Activated T-helper 1 cell treated with anti-CD3 and anti-CD28 coated beads, Interleukin-2, amount 50 U/mL, for 16 hours (primary cell): ENCODE measurements at places on chromosomes 2 and 18.

DNA sequence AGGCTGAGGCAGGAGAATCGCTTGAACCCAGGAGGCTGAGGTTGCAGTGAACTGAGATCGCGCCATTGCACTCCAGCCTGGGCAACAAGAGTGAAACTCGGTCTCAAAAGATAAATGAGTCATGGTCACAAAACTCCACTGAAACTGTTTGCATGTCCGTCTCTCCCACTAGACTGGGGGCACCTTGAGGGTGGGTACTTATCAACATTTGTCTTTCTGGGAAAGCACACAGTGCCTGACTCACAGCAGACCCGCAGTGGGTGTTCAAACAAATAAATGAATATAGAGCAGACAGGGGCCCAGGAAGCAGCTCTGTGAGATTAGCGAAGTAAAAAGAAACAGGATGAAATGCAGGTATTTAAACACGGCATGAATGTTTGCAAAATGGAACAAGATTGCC lies 211.1 kb upstream of the GATA6 start:
- no peak for DNase-seq

- DNase-seq = no peak
Measured at GRCh38 chr2:150472511-150472899, 15.0 kb downstream of the RND3 start.

DNA sequence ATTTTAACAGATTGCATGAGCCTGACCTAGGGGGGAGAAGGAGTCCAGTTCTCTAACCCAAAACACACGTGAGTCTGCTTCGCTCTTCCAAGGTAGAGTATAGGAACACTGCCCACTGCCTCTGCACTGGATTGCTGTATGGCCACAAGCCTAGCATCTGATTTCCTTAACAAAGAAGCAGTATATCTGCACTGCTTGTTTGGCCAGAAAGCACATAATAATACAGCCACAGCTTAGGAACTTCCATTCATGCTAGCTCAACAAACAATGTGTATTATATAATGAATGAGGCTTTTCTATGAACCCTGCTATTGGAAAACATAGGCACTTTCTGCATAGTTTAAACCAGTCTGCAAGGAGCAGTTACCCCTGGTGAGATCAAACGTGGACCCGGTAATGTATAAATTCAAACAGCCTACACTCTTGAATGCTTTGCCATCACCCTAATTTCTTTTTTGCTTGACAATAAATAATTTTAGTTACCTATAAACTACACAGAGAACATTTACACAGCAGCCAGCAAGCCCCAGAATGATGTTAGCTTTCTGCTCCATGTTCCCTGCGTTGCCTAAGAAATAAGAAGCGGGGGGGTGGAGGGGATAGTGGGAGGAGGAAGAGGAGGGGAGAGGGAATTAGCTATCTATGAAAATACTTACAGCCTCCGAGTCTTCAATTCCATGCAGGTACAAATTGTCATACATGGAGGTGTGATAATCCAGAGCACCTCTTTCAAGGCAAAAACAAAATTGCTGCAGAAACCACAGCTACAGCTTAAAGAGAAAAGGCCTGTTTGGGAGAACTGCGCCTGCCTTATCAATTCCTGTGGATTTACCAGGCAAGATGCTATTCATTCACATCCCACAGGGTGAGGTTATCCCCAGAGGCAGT lies 125.6 kb downstream of the CACNB4 start:
- DNase-seq = no peak

- no peak for DNase-seq
Measured at GRCh38 chr2:29603341-29603740, 318.0 kb downstream of the ALK start.

DNA sequence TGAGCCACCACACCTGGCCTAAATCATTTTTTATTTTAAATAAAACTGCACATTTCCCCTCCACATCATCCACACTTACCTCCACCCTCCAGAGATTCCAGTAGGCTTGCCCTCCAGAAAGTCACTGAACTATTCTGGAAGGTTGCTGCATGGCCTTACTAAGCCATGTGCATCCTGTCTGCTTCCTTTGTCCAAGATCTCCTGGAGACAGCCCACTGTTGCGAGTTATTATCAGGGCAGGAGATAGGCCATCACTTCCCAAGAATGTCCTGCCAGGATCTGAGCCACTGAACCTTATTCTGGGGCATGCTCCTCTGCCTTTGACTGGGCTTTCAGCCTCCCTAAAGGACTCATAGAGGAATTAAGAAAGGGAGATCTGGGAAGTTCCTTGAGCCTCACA lies 26.8 kb downstream of the CCDC68 start:
- no peak for DNase-seq

DNA sequence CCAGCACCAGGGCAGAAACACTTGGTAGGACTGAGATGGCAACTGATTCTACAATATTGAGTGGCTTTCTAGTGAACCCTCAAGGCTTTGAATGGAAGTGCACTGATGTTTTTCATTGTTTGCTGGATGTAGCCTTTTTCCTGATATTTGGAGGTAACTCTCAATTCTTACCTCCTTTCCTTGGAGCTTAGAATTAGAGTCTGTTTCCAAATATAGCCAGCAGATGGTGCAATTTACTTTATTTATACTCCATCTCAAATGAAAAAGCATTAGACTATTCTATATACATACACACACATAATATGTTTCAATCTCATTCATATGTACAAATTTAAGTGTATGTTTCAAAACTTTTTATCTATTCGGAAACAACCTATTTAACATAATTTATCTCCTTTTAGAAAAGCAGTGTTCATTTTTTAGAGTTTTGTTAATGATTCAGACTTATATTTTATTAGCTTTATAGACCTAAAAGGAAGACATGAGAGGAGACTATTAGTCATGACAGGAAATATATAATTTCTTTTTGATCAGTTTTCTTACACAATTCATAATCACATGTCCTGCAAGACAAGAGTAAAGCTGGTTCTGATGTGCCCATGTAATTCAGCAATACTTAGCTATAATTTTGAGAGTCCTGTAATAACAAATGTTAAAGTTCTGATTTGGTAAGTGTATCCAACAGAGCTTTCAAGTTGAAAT lies 124.8 kb downstream of the NUP35 start:
- no peak for DNase-seq

- no peak for DNase-seq
Measured at GRCh38 chr2:1561811-1562421, 148.7 kb downstream of the TPO start.

GRCh38 chr2:233025706-233026105 lies 6.8 kb upstream of the NEU2 start:
- DNase-seq = no peak

GRCh38 chr2:210686401-210686800 lies 130.0 kb downstream of the CPS1 start:
- no peak for DNase-seq

DNA sequence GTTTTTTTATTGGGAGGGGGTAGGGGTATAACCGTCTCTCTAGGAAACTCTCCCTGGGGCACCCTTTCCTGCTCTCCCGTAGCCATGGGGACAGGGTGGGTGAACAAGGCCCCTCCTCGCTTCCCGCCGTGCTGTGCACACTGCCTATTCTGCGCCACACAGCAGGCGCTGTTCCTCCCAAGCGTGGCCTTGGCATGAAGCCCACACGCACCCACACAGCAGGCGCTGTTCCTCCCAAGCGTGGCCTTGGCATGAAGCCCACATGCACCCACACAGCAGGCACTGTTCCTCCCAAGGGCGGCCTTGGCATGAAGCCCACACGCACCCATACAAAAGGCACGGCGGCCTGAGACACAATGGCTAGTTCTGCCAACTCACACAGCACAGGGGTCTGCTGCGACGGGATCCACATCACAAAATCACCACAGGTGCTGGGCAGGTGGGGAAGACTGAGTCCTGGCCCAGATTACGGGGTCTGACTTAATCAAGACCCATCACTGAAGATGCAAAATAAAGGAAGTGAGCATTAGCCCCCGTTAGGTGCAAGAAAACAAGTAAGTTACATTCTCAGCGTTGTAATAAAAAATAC lies 46.6 kb upstream of the TPO start:
- DNase-seq = no peak

GRCh38 chr2:5433855-5434254 lies 258.3 kb upstream of the SOX11 start:
- DNase-seq = no peak

GRCh38 chr2:174656676-174657176 lies 59.1 kb upstream of the WIPF1 start:
- no peak for DNase-seq

- no peak for DNase-seq
Measured at GRCh38 chr2:66850376-66850775, 415.5 kb downstream of the MEIS1 start.

DNA sequence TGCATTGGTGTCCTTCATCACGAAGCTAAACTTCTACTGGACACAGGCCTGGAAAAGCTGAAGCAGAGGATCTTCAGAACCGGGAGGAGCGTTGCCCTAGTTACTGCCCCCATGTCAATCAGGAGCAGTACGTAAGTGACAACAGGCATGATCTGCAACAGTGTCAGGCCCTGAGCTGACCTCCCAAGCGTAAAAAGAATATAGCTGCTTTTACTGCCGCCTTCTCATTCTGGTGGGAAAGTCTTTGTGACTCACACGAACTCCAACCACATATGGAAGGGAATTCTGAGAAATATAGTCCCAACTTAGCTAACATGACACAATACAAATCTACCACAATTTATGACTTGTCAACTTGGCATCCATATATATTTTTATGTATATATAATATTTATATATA lies 1007.7 kb upstream of the CDH2 start:
- DNase-seq = no peak

GRCh38 chr2:216636551-216637450 lies 3.6 kb downstream of the IGFBP2 start:
- no peak for DNase-seq

- no peak for DNase-seq
Measured at GRCh38 chr2:176865336-176865735, 347.3 kb upstream of the HNRNPA3 start.

DNA sequence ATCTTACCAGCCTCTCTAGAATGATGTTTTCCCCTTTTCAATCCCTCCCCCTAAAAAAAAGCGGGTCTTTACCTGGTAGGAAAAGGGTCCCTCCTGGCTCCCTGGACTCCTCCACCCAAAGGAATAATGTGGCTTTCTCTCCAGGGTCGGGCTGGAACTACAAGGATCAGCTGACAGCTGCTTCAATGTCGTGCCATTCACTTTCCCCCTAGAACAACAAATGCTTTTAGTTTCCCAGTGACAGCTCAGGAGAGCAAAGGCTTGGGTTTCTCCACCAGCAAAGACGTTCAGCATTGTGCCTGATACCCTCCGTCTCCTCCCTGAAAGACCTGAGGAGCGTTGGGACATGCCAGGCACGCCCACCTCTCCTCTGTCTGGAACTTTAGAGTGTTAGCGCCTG lies 173.8 kb upstream of the SIX3 start:
- DNase-seq = no peak

DNA sequence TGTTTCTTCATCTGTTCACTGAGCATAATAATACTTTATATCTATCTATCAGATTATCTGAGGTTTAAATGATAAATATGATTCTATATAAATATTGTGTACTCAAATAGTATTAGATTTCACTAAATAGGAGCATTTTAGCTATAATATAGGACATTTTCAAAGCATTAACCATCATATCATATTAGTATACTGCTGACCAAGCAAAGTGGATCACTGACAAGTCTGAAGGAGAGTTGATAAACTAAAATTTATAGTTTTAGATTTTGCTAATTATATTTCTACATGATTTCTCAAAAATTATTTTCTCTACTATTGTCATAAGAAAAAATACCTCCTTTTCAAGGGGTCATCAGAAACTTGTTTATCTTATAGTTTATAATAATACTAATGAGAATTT lies 937.8 kb upstream of the LRATD1 start:
- DNase-seq = no peak

DNA sequence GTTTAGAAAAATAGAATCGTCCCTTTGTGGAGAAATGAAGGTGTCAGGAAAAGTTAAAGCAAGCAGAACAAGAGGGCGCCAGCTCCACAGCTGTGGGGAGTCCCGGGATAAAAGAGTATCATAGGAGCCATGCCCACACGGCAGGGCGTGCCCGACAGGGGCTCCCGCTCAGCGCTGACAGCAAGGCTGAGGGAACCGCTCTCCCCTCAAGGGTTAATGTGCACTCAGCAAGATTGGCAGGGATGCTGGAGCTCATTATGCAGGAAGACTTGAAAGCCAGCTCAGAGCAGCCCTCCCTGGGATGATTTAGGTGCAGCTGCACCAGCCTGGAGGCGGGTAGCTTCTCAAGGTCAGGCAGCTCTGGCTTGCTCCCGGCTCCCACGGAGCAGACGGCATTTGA lies 500.2 kb downstream of the EIPR1 start:
- DNase-seq = no peak
